Left ventricle myocardium inferior (tissue), 1 donor: ENCODE measurements at places on chromosomes 4 and X. TPM values are rescaled to one million over a fixed set of nuclear protein-coding genes. Genes with fewer than 3 reads are reported as not detected.

DNA sequence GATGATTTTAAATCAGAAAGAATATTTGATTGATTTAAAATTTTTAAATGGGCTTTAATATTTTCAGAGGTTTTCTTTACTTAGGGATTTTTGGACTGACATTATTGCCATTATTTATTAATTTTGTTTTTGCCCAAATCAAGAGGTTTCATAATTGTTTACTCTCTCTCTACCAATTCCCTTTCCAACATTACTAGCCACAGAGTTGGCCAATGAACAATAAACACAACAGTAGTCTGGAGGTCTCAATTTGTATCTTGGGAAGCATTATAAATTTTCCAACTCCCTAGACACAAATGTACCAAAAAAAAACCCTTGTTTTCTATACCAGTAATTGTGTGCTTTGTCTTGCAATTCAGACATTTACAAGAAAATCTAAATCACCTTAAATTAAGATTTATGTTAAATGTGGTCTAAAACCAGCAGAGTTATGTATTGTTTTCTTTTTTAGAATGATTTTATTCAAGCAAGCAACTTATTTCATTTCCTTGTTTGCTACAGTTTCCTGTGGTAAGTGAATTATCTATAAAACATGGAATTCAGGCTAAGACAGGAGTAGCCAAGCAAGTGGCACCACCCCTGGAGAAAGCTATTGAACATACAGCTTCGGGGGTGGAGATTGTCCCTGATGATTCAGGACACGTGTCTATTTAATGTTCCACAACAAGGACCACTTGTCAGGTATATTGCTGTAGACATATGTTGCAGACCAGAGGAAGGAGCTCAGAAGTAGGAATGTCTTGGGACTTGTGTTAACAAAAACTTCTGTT lies 622 bp downstream of the KLKB1 start:
- DNase-seq = no peak

GRCh38 chr4:70902577-70903290 lies 565 bp downstream of the MOB1B start:
- DNase-seq = no peak

DNA sequence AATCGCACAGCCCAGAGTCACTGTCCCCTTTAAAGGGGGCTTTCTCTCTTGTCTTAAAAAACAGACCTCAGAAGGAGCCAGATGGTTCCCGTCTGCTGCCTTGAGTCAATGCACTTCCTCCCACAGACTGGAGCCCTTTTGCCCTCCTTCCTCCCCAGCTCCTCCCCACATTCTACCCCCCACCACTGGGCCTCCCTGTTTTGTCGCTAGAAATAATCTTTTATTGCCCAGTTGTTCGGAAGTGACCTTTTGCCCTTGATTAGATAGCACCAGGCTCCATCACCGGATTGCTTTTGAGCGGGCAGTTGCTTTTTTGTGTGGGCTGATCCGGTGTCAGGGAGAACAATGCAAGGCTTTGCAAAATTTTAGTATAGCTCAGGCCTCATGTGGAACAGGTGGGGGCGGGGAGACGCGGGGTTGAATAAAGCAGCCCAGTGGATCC lies 47.7 kb downstream of the SPRY1 start:
- peak; percentile 43 for DNase-seq

GRCh38 chr4:57184378-57185029 lies 74.3 kb upstream of the IGFBP7 start:
- DNase-seq = no peak

Gene MORF4L2
- total RNA-seq = 156 TPM

Gene NSG1
- 14.3 TPM for total RNA-seq
